CD4-positive, alpha-beta T cell treated with Interleukin-17A for 1 hour (primary cell): ENCODE measurements at places on chromosomes 5 and 9.

DNA sequence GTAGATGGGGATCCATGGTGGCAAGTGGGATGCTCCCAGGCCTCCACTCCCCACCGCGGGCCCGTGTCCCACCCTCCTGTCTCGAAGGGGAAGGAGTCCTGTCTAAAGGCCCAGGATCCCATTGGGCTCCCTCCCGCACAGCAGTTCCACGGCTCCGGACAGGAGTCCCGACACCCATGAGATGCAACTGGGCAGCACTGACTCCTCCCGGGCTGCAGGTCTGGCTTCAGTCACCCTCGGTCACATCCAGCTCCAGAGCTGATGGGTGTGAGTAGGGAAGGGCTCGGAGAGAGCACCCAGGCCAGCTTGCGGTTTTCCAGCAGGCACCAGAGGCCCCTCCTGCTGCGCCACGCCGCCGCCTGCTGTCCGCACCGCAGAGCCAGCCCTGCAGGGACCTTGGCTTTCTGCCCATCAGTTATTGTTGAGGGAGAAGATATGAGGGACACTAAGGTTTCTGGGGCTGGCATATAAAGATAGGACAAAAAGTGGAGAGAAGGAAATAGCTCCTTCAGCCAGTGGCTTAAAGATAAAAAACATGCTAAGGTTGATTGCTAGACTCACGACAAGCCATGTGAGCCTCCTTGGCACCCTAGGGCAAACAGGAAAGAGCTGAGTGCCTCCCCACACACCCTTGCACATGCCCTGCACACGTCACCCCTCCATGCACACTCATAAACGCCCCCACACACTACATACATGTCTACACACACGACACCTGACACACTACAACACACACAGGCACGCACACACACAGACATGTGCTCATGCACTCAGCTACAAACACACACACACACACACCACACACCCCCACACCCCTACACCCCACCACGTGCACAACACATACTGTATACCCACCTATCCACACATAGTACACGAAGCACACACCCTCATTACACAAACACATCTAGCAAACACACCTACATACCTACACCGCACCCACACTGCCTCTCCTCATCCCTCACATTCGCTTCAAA, 79.0 kb downstream of the AK8 start:
- no peak for DNase-seq

DNA sequence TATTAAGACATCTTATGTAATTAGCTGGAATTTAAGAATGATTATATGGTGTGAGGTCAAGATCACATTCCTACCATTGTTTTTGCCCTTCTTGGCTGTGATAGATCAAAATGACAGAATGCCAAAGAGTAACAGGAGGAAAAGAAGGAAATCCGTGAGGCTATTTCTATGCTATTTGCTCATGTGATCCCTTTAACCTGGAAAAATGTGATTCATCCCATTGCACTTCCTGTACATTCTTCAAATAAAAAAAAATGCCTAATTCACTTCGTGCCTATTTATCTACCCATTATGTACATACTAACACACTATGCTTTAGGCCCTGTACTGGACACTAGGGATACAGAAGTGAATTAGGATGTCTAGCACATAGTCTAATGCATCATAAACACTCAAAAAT, 154.1 kb upstream of the PAPPA start:
- DNase-seq: no peak

- DNase-seq: no peak
Observed at GRCh38 chr5:159096924-159097783, 2.6 kb downstream of the EBF1 start.

- peak; percentile 61 for DNase-seq
Observed at GRCh38 chr5:96660971-96661854, 963 bp upstream of the CAST start.

DNA sequence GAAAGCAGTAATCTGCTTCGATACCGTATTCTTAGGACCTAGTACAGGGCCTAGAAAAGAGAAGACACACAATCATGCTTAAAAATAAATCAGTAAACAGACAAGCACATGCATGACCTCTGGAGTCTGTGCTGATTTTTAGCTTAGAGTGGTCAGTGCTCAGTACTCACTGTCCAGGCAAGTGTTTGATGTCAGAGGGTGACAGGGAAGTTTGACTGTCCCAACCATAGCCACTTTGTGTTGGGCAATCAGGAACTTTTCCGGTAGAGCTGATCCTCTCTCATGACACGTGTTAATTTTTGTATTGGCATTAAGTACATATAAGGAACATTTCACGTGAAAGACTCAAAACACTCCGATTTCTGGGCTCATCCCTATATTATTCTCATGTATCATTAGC, 464.7 kb upstream of the KLF4 start:
- DNase-seq: no peak

DNA sequence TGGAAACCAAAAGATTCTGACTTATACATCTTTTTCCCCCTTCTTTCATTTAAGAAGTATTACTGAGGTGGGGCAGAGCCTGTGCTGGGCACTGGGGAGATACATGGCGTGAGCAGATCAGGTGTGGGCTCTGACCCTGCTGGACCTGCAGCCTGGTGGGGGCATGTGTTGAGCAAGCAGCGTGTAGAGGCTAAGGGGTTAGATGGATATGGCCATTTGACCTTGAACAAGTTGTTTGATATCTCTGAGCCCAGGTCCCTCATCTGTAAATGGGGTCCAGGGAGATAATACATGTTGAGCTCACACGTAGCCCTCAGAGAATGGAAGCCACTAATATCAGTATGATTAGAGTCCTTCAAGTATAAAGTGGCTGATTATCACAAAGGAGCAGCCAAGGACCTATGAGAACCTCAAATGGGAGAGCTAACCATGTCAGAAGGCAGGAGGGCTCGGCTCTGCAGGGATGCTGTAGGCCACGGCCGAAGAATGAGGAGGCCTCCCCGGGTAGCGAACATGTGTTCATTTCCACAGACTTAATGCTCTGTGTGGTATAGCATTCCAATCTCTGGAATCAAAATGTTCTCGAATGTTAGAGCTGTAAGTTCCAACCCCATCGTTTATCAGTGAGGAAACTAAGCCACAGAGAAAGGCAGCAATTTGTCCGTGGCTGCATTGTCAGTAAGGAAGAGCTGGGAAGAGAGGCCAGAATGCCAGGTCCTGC, 15.4 kb upstream of the ANGPTL2 start:
- DNase-seq: no peak

GRCh38 chr5:156031181-156031580, 295.8 kb upstream of the SGCD start:
- DNase-seq: no peak

DNA sequence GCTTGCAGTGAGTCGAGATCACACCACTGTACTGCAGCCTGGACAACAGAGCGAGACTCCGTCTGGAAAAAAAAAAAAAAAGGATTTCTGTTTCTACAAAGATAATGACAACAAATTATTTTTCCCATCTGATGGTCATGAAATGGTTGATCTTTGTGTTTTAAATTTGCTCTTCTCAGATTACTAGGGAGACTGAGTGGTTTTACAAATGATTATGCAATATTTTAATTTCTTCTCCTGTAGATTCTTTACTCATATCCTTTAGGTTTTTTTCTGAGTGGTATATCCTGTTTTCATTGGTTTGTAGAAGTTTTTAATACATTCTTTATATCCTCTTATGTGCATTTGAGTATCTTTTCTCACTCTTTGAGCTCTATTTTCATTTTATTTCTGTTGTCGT, 20.6 kb upstream of the AUH start:
- no peak for DNase-seq

GRCh38 chr9:124306098-124306735, 48.5 kb downstream of the NEK6 start:
- no peak for DNase-seq

DNA sequence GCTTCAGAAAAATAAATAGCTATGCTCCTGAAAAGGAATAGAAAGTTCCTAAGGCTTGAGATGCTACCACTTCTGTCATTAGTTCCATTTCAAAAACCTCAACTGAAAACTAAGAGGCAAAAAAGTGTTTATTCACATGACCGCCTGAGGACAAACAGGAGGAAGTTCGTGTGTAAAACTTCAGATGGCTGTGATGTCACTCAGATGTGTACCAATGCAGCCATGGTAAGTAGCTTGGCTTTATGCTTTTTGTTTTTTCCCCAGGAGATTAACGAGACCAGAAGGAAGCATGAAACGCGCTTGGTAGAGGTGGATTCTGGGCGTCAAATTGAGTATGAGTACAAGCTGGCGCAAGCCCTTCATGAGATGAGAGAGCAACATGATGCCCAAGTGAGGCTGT, 33.0 kb downstream of the LMNB1 start:
- peak; percentile 29 for DNase-seq

DNA sequence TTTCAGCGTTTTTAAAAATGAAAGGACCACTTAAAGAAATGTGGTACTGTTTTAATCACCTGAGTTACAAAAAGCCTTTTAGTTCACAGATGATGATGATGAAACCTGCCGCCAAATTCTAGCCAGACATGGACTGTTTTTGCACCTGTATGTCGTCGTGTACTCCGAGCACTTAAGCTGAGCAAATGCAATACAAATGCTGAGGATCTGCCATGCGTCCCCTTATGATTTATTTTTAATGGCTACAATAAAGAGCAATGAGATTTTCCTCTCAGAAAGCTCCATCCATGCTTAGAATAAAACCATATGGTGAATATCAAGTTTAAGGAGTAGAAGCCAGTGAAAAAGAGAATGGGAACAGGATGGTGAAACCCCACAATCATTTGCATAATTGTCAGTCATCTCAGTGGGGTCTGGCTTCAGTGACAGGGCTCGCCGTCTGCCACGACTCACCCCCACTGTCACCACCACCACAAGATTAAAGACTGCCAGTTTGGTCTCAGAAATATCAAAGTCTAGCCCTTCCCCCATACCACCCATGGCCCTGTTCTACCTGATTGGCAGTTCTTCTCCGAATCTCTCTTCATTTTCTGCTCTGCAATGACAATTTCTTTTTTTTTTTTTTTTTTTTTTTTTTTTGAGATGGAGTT, 159.9 kb downstream of the GOLPH3 start:
- DNase-seq: no peak

GRCh38 chr5:156310115-156310514, 16.8 kb upstream of the SGCD start:
- no peak for DNase-seq

DNA sequence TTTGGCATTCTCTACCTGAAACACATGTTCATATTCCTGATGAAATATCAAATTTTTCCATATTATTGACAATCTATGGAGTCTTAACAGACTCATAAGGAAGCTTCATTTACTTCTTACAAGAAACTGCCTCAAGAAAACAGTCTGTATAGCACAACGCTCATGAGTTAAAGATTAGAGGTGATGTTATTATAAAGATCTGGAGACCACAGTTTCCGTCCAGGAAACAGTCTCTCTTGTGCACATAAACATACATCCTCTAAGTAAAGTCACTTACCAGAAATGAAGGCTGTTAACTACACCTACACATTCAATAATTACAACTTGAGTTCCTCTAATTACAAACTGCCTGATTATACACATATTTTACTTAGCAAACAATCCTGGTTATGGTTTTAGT, 86.9 kb downstream of the RAPGEF6 start:
- DNase-seq: peak; percentile 72

- DNase-seq: no peak
Observed at GRCh38 chr5:74877624-74878304, 11.6 kb upstream of the FAM169A start.

GRCh38 chr5:149578896-149579295, 2.4 kb upstream of the ARHGEF37 start:
- no peak for DNase-seq

GRCh38 chr9:5002811-5003210, 17.7 kb downstream of the JAK2 start:
- DNase-seq: no peak

DNA sequence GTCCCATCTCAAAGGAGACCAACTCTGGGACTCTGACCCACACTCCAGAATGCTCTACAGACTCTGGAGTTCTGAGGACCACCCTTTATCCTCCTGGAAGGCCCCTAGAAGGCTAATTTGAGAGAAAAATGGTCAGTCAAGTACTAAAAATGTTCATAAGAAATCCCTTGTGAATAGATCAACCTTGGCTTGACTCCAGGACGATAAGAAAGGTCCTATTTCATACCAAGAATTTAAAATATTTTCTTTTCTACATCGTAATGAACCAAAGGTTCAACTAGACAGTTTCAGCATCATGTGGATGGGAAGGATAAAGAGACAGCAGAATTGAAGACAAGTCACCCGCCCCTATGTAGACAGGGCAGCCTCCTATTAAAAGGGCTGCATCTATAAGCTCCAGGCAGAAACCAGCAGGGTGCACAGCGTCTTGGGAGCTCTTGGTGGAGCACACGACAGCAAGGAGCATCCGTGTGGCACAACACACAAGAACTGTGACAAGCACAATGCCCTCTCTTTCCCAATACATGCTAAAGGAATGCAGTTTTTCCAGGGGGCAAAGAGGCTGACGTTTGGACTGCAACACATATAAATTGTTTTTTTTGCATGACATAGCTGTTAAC, 38.3 kb downstream of the RASEF start:
- DNase-seq: no peak

DNA sequence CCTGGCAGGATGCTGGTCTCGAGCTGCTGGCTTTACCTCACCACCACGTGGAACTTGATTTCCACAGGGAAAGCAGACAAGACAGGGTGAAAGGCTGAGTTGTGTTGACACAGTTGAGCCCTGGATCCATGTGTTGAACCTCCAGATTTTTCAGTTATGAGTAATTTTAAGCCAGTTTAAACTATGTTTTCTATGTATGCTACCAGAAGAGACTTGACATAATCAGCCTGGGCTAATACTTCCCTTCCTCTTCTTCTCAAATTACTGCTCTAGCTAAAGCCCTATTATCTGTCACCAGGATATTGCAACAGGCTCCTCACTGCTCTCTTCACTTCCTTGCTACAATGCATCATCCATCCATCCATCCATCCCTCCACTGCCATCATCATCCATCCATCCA, 12.0 kb upstream of the PHYKPL start:
- DNase-seq: no peak

DNA sequence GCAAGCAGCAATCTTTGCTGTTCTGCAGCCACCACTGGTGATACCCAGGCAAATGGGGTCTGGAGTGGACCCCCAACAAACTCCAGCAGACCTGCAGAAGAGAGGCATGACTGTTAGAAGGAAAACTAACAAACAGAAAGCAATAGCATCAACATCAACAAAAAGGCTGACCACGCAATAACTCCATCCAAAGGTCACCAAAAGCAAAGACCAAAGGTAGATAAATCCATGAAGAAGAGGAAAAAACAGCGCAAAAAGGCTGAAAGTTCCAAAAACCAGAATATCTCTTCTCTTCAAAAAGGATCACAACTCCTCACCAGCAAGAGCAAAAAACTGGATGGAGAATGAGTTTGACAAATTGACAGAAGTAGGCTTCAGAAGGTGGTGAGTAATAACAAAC, 23.4 kb downstream of the FRMD3 start:
- no peak for DNase-seq

- DNase-seq: peak; percentile 3
Observed at GRCh38 chr5:98839469-98840383, 66.3 kb downstream of the RGMB start.
